ENCODE measurements at places on chromosomes 7 and 10.

DNA sequence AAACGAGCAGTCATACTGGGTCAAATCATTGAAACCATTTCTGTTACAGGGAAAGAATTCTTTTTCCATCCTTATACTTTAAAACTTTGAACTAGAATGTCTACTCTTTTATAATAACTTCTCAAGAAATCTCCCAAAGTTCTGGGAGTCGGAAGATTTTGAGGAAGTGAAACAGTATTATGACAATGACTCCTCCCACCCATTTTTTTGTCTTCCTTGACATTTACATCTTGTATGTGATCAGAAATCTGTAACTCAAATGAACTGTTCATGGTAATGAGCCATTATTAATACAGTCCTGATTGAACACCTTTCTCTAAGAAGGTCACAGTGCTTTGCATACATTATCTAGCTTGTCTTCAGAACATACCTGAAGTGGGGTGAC, 227.4 kb downstream of the CELF2 start:
- no peak for DNase-seq

- no peak for DNase-seq
Observed at GRCh38 chr10:31171402-31172083, 139.9 kb upstream of the ZNF438 start.

DNA sequence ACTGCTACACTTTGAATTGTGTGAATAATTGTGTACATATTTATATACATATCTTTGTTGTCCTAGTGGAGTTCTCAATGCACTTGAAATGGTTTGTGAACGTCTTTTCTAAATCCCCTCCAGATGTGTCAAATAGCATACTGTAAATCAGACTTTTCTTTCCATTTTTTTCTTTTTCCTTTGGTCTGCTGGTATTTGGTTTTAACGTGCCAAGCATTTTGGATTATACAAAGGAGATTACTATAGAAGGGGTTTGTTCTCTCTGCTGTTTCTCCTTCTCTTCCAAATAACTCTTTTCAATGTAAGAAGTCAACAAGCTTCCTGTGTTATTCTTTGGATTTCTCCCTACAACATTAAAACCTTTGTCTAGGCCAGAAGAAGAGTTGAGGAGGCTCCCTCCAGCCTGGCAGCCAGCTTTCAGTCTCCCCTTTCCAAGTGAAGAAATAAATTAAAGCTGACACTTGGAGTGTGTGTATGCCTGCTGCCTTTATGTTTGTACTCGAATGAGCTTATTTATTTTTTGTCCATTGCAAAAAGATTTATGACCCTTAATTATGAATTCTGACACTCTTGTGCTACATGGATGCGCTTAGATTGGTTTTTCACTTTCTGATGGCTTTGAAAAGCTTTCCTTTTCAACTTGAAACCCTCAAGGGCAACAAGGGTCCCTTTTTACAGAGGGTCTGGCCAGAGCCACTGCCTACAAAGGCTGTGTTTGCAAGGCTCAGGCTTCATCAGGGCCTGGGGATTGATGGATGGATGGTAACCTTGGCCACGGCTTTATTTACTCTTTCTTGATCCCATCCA, 107.8 kb downstream of the RAB18 start:
- DNase-seq, result no peak

GRCh38 chr7:2701832-2702593, 14.0 kb downstream of the AMZ1 start:
- no peak for DNase-seq

GRCh38 chr10:9643782-9644181, 1373.9 kb upstream of the CELF2 start:
- DNase-seq, result no peak

- DNase-seq, result no peak
Observed at GRCh38 chr10:78902815-78903214, 166.0 kb upstream of the ZMIZ1 start.

DNA sequence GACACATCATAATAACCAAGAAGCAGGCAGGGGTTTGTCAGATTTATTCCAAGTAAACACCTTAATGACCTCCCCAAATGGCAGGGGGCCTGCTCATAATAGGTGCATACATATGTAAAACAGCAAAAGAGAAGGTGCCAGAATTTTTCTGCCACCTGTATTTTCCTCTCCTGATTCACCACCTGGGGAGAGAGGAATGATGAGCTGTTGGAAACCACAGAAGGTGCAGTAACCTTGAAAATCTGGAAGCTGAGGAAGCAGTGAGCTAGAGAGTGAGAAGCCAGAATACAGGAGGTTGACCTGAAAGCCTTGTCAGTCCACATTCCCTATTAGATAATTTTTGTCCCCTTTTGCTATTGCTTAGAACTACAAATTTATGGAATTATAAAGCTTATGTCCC, 46.2 kb upstream of the PDE1C start:
- no peak for DNase-seq

GRCh38 chr10:26682931-26683330, 14.6 kb upstream of the PDSS1 start:
- DNase-seq, result no peak
